ENCODE measurements at places on chromosomes 3 and 15.

GRCh38 chr3:32399030-32399620, 7.5 kb downstream of the CMTM7 start:
- no peak for DNase-seq

- DNase-seq = no peak
These were observed 541.3 kb downstream of the UNC13C start for GRCh38 chr15:54519577-54519976.

DNA sequence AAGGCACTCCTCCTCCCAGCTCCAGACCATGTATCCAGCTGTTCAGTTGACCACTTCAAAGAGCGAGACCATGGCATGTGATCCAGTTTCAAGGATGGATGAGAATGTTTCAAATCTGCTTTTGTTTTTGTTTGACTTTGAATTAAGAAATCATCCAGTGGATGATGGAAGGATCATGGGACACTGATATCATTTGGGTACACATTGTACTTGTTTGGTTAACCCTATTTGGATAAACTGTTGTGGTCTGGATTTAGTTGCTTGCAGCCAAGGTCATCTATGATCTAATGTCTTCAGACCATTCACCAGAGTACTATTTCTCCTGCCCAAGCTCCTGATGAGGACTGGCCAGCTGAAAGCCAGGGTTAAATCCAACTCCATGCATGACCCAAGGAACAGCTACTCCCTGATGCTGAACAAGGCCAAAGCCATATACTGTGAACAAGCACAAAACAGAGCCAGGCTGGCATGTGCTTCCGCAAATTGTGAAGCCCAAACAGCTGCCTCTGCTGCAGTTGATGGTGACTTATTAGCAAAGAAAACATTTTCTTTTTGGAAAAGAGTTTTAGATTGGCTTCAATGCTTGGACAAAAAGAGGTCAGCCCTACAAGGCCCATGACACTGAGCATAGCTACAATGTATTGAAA, 5.2 kb upstream of the ADAMTS17 start:
- DNase-seq = no peak

- no peak for DNase-seq
These were observed 41.0 kb downstream of the SLCO2A1 start for GRCh38 chr3:133988631-133989161.

DNA sequence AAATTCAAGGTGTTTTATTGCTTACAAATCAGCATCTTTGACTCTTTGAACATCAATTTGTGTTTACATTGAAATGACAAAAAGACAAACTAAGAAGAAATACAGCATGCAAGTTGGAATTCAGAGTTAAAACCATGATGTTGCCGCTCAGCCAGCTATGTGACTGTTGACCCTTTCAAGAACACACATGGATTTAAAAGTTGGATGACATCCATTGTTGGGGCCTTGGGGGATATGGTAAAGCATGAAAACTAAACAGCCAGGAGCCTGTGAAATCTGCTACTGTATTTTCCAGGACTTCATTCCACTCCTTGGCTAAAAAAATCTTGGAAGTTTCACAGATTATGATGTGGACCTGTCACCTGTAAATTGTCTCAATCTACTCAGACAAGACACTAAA, 4.6 kb downstream of the P2RY1 start:
- no peak for DNase-seq

GRCh38 chr3:21564531-21564930, 186.5 kb downstream of the ZNF385D start:
- no peak for DNase-seq

- DNase-seq = no peak
These were observed 25.2 kb downstream of the PAQR5 start for GRCh38 chr15:69323893-69324430.

DNA sequence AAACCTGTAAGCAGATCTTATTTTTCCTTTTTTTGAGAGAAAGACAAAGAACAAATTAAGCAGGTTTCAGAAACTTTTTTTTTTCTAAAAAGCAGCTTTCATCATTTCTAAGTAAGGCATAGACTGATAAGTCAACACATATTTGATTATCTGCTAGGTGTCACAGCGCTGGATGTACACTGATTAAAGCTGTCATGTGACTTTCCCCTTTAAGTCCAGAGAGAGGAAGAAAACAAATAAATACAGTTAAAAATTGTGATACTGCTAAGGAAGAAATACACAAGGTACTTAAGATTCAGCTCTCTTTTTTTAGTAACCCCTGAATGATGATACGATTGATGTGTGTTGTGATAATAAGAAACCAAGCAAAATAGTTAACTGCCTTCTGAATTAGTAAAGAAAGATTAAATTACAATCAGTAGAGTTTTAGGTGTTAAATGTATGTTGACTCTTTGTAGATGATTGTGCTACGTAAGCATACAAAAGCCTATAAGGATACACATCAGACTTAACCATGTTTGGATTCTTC, 2.8 kb downstream of the GLCE start:
- no peak for DNase-seq

DNA sequence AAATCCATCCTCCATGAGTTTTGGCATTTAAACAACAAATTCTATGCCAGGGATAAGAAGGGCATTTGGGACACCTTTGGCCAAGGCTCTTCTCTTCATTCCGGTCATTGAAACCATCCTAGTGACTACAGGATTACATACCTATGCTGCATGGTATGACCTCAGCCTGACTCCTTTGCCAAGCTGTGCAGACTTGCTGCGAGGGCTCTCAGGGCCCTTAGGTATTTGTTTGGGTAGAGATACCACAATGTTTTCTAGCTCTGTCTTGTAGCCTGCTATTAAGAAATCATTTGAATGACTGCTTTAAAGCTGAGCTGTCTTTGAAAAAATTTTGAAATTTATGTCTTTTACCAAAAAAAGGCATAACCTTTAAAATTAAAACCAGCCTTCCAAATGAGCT, 749.8 kb upstream of the SGO1 start:
- DNase-seq = no peak

GRCh38 chr3:122893754-122894668, 99.1 kb downstream of the SLC49A4 start:
- DNase-seq = no peak
